ENCODE measurements at places on chromosomes 5 and 9.

DNA sequence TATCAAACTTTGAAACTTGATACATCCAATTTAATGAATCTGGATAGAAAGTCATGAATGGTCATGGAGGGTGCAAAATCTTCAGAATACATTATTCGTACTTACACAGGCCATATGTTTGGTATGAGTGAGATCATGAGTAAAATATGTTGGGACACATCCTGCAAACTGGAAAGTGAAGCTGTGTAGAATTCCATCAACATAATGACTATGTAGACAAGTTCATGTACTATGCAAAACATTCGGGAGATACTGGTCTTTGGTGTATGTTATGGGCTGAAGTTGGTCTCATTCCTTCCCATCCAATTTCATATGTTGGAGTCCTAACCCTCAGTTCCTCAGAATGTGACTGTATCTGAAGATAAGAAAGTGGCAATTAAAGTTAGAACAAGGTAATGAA is 18.1 kb upstream of the CTNND2 start:
- no peak for DNase-seq

DNA sequence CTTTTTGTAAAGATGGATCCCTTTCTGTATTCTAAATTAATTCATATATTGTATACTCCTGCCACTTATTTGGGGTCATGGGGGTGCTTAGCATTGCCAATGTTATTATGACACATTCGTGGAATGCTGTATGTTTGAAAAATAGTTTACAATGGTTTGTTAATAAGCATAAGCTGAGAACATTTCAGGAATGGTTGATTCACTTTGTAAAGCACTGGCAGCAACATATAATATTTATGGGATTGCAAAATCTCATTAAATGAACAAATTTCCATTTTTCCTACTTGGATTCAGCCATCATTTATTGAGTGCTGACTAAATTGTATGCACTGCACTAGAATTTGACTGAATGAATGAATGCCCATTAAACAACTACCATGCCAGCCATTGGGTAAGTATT is 215.2 kb upstream of the KLF4 start:
- DNase-seq = no peak

GRCh38 chr5:68454766-68455165 is 239.2 kb downstream of the PIK3R1 start:
- no peak for DNase-seq

- no peak for DNase-seq
These were observed 2278.0 kb upstream of the WWC1 start for GRCh38 chr5:166013415-166013814.

DNA sequence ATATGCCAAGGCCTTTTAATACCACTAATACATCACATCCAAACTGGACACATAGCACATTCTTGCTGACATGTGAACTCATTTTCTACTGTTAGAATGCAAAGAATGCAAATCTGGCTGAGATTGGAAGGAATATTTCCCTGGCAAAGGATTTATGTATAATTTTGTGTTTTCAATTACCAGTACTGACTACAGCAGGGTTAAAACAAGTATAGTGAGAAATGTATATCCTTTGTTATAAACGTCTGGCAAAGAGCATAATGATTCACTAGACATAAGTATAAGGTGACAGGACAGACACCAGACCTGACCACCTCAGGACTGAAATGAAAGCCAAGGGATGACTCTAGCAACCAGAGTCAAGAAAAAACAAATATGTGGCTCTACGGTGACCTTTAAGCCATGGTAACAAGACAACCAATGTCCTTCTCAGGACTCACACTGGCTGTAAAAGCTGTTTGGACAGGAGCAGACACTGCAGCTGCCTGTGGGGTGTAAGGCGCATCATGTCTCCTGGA is 95.0 kb downstream of the MRPS27 start:
- DNase-seq = no peak
